PC-9 (cell line): ENCODE measurements at places on chromosomes 16 and 17. TPM values are rescaled to one million over a fixed set of nuclear protein-coding genes. Genes with fewer than 3 reads are reported as not detected.

DNA sequence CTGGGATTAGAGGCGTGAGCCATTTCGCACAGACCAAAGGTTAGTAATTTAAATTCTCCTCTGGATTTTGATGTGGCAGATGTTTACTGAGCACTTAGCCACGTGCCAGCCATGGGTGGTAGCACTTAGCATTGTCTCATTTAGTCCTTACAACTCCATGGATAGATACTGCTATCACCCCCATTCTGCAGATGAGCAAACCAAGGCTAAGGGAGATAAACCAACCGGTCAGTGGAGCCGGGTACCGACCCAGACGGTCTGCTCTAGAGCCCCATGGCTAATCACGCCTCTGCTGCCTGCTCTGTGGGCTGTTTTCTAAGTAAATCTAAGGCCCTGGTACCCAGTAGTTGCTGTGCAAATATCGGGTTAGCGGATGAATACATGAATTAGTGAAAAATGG lies 12.6 kb upstream of the ADGRG1 start:
- H3K4me1 ChIP-seq: peaks cover 40% of the 10 kb centered on the region
- no peak for DNase-seq
- no peak overlapping the region for H3K4me3 ChIP-seq
- no peaks in the 10 kb centered on the region for H3K27me3 ChIP-seq
- no peak overlapping the region for H3K27ac ChIP-seq

ST6GALNAC1 gene
- total RNA-seq: 0.75 and 0.76 TPM in 2 replicates

KRT12 gene
- total RNA-seq: not detected in 2 replicates

GRCh38 chr17:65550075-65550662 lies 11.3 kb downstream of the AXIN2 start:
- no peaks in the 10 kb centered on the region for H3K27me3 ChIP-seq
- no peaks in the 10 kb centered on the region for H3K36me3 ChIP-seq
- no peak overlapping the region for H3K27ac ChIP-seq

DNA sequence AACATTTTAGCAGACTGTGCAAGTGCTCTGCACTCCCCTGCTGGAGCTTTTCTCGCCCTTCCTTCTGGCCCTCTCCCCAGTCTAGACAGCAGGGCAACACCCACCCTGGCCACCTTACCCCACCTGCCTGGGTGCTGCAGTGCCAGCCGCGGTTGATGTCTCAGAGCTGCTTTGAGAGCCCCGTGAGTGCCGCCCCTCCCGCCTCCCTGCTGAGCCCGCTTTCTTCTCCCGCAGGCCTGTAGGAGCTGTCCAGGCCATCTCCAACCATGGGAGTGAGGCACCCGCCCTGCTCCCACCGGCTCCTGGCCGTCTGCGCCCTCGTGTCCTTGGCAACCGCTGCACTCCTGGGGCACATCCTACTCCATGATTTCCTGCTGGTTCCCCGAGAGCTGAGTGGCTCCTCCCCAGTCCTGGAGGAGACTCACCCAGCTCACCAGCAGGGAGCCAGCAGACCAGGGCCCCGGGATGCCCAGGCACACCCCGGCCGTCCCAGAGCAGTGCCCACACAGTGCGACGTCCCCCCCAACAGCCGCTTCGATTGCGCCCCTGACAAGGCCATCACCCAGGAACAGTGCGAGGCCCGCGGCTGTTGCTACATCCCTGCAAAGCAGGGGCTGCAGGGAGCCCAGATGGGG lies 3.1 kb downstream of the GAA start:
- H3K4me1 ChIP-seq: no peaks in the 10 kb centered on the region
- no peaks in the 10 kb centered on the region for H3K36me3 ChIP-seq
- no peaks in the 10 kb centered on the region for H3K27me3 ChIP-seq
- no peak for DNase-seq
- no peak overlapping the region for H3K27ac ChIP-seq

NPIPA8 gene
- total RNA-seq: 0.50 TPM in 1 of 2 replicates, not detected in the other

- DNase-seq: no peak
- no peaks in the 10 kb centered on the region for H3K4me1 ChIP-seq
- no peak overlapping the region for H3K4me3 ChIP-seq
- H3K36me3 ChIP-seq: peaks cover 11% of the 10 kb centered on the region; the same call in 1 of the 2 replicates
- H3K27me3 ChIP-seq: no peaks in the 10 kb centered on the region
- no peak overlapping the region for H3K27ac ChIP-seq
Measured at GRCh38 chr17:62986549-62986948, 20.5 kb downstream of the TANC2 start.

DNA sequence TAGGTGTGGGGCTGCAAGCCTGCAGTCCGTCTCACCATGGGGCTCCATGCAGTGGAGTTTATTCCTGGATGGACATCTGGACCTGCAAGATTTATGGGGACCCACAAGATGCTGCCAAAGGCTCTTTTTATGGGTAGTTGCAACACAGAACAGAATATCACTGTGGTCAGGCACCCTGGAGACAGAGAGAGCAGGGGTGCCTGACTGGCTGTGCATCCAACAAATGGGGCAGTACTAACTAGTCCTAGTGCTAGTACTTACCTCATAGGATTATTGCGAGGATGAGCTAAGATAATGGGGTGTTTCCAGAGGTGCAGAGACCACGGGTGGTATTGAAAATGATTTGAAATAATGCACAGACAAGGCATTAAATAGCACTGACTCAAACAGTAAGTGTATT lies 42.4 kb upstream of the MMP2 start:
- peaks cover 19% of the 10 kb centered on the region for H3K4me1 ChIP-seq
- H3K4me3 ChIP-seq: no peak overlapping the region
- peaks cover 3% of the 10 kb centered on the region; the same call in 1 of the 2 replicates for H3K27me3 ChIP-seq
- H3K36me3 ChIP-seq: no peaks in the 10 kb centered on the region

DNA sequence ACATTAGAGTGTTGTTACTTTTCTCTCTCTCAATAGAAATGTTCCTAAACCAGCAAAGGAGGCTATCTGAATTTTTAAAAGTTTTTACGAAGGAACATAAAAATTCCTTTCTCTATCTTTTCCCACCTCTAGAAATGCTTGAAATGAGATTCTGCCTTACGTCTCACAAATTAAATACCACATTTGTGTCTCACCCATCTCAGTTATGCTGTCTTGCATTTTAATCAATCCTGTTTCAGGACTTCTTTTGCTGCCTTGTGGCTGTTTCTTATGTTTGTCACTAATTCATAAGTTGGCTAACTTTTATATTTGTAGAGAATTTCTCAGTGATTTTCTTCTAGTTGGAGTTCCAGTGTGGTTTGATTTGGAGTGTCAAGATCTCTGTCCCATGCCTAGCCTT lies 3.5 kb downstream of the OMG start:
- no peak overlapping the region for H3K27ac ChIP-seq
- no peaks in the 10 kb centered on the region for H3K4me1 ChIP-seq
- DNase-seq: no peak

DNA sequence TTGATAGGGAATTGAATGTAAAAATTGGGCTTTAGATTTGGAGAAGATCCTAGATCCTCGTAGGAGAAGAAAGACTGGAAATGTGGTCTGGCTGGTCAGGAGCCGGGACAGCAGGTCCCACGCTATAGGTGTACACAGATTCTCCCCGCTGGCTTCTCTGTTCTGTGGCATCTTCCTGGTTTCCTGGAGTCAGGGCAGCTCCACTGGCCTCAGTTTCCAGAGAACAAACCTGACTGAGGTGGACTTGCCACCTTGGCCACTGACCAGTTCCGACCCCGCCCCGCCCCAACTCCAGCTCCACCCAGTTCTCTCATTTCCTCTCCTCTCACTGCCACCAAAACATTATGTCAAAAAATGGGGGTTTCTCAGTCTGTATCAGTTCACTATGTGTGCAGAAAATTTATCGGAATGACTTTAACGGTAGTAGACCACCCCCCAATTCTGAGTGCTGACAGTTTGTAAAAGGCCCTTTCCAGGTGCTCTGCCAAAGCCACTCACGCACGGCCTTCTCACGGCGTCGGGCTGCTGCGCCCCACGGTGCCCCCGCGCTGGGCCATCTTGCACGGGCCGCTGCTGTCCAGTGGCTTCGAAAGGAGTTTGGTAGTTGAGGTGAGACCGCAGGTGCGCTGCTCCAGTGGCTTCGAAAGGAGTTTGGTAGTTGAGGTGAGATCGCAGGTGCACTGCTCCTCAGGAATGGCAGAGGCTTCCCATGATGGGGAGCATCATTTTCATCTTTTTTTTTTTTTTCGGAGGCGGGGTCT lies 161.4 kb upstream of the CHMP6 start:
- no peak overlapping the region for H3K4me3 ChIP-seq
- H3K27me3 ChIP-seq: no peaks in the 10 kb centered on the region
- H3K36me3 ChIP-seq: no peaks in the 10 kb centered on the region
- DNase-seq: no peak
- H3K27ac ChIP-seq: no peak overlapping the region

B3GNT9 gene
- total RNA-seq: 4.0 and 4.2 TPM in 2 replicates

GRCh38 chr16:64830653-64831052 lies 291.2 kb downstream of the CDH11 start:
- H3K4me1 ChIP-seq: no peaks in the 10 kb centered on the region
- H3K27ac ChIP-seq: no peak overlapping the region
- no peaks in the 10 kb centered on the region for H3K27me3 ChIP-seq
- H3K4me3 ChIP-seq: no peak overlapping the region

GRCh38 chr17:56451629-56452028 lies 141.9 kb upstream of the NOG start:
- H3K4me1 ChIP-seq: no peaks in the 10 kb centered on the region
- no peaks in the 10 kb centered on the region for H3K36me3 ChIP-seq
- H3K27me3 ChIP-seq: peaks cover 6% of the 10 kb centered on the region; the same call in 1 of the 2 replicates
- H3K27ac ChIP-seq: no peak overlapping the region
- no peak overlapping the region for H3K4me3 ChIP-seq

IRF8 gene
- total RNA-seq: not detected in 2 replicates

MEOX1 gene
- total RNA-seq: 0.25 and 0.72 TPM in 2 replicates

GRCh38 chr16:66367968-66368891 lies 1.7 kb downstream of the CDH5 start:
- no peak for DNase-seq
- no peaks in the 10 kb centered on the region for H3K36me3 ChIP-seq
- no peak overlapping the region for H3K4me3 ChIP-seq
- H3K4me1 ChIP-seq: peaks cover 76% of the 10 kb centered on the region
- no peaks in the 10 kb centered on the region for H3K27me3 ChIP-seq
- H3K27ac ChIP-seq: no peak overlapping the region

- H3K27ac ChIP-seq: no peak overlapping the region
- no peaks in the 10 kb centered on the region for H3K4me1 ChIP-seq
- H3K27me3 ChIP-seq: no peaks in the 10 kb centered on the region
- DNase-seq: no peak
- no peak overlapping the region for H3K4me3 ChIP-seq
Measured at GRCh38 chr16:88511906-88512305, 58.3 kb upstream of the ZC3H18 start.

G6PC1 gene
- not detected in 2 replicates for total RNA-seq

OR1A1 gene
- total RNA-seq: not detected in 2 replicates

TP53TG3C gene
- not detected in 2 replicates for total RNA-seq

CD300LB gene
- total RNA-seq: not detected in 2 replicates

- H3K4me3 ChIP-seq: no peak overlapping the region
- no peaks in the 10 kb centered on the region for H3K36me3 ChIP-seq
- no peak for DNase-seq
- no peaks in the 10 kb centered on the region for H3K27me3 ChIP-seq
- H3K4me1 ChIP-seq: no peaks in the 10 kb centered on the region
- no peak overlapping the region for H3K27ac ChIP-seq
Measured at GRCh38 chr16:78106686-78107085, 7.2 kb downstream of the WWOX start.

- no peak overlapping the region for H3K4me3 ChIP-seq
- H3K4me1 ChIP-seq: peaks cover 29% of the 10 kb centered on the region
- no peaks in the 10 kb centered on the region for H3K27me3 ChIP-seq
- H3K27ac ChIP-seq: no peak overlapping the region
- no peak for DNase-seq
- H3K36me3 ChIP-seq: no peaks in the 10 kb centered on the region; the same call in 1 of the 2 replicates
Measured at GRCh38 chr17:4701116-4701515, 2.8 kb downstream of the PELP1 start.
